ENCODE measurements at places on chromosomes 7 and 10.

DNA sequence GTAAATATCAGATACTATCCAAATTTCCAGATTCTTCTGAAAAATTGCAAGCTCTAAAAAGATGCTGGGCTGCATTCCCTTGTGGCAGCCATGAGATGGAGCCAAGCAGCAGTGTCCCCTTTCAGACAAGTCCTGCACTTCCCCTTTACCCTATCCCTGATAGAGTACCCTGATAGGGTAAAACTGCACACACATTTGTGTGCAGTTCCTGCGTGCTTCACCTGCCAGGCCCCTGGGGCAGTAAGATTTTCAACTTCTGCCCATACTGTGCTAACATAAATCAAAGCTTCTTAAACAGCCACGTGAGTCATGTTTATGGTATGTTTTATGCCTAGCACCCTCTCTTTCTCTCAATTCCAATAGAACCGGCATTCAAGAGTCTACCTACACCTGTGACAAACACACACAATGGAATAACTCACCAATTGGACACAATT lies 52.2 kb downstream of the IFIT5 start:
- no peak for DNase-seq

DNA sequence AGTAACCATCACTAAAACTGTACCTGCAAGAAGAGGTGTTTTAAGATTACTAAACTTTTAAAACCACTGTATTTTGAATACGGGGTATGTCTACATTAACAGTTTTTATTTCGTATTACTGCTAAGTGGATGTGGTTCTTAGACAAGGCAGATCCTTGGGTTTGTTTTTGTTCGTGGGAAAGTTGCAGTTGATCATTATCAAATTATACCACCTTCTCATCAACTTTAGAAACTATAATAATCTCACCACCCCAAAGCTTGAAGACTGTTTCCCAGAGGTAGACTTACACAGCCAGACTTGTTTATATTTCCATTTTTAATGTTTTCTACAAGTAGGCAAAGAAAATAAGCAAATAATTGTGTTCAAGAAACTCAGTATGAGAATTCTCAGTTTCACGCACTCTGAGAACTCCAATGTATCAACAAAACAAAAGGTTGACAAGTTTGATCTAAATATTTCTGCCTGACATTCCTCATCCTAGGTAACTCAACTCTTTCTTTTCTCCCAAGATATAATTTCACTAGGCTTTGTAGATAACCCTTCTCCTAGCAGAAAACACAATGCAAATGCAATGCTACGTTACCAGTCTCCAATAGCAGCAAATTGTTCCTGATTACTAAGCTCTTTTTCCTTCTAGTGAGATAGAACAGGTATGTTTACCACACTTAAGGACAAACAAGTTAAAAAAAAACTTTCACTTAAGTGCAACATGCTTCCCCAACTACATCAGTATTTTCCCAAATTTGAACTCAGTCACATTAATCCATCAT lies 36.0 kb downstream of the IGF2BP3 start:
- DNase-seq: no peak

DNA sequence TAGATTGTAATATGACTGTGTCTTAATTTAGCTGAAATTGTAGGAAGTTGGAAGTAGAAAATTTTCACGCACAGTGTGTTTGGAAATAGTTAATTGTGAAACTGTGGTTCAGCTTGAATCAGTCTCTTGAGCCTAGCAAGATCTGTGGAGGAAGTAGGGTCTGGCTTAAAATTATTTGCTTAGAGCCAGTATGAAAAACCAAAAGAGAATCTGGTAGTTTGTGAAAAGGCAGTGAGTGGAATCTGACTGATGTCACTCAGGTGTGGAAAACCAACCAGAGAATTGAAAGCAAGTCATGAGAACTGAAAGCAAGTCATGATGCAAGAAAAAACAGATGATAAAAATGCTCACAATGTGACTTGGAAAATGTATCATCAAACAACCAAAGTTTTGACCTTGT lies 11.5 kb downstream of the LIPJ start:
- DNase-seq: no peak

- DNase-seq: no peak
Observed at GRCh38 chr7:137399827-137400823, 56.6 kb upstream of the PTN start.

DNA sequence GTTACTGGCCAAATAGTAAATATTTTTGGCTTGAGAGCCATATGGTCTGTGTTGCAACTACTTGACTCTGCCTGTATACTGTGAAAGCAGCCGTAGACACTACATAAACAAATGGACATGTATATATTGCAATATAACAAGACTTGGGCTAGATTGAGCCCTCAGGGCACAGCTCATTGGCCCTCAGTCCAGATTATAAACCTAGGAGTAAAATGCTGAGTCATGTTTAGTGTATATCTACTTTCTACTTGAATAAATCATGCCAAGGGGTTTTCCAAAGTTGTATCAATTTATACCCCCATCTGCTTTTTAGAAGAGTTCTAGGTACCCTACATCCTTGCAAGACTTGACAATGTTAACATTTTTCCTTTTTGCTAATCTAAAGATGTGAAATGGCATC lies 27.4 kb upstream of the POU6F2 start:
- no peak for DNase-seq

DNA sequence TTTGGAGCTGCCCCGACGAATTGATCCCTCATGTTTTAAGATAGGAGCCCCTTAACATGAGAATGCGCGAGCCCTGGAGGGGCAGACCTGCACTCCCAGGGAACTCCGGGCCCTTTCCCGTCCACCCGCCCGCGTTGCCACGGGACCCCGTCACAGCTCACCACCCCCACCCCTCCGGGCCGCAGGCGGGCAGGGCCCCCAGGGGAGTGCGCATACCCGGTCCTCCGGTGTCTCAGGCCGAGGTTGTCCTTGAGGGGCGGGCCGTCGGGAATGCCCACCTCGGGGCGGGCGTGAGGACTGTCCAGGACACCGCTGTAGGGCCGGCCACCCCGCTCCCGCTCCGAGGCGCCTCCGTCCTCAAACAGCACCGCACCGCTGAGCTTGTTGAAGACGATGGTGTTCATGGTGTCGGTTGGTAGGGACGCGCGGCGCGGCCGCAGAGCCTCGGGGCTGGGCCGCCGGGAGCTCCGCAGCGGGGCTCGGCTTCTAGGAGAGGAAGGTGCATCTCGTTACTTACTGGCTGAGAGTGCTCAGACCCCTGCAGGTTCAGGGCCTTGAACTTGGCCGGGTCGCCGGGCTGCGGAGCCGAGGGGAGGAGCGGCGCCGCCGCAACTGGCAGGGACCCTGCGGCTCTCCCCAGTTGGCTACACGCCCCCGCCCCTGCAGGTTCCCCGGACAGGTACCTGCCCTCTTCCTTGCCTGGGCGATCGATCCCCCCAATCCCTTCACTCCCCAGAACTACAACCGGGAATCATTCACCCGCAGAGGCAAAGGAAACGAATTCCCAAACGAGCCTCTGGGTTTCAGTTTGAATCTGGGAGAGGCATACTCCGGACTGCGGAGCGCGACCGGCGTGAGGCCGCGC lies 2.4 kb downstream of the MKX start:
- DNase-seq: no peak

DNA sequence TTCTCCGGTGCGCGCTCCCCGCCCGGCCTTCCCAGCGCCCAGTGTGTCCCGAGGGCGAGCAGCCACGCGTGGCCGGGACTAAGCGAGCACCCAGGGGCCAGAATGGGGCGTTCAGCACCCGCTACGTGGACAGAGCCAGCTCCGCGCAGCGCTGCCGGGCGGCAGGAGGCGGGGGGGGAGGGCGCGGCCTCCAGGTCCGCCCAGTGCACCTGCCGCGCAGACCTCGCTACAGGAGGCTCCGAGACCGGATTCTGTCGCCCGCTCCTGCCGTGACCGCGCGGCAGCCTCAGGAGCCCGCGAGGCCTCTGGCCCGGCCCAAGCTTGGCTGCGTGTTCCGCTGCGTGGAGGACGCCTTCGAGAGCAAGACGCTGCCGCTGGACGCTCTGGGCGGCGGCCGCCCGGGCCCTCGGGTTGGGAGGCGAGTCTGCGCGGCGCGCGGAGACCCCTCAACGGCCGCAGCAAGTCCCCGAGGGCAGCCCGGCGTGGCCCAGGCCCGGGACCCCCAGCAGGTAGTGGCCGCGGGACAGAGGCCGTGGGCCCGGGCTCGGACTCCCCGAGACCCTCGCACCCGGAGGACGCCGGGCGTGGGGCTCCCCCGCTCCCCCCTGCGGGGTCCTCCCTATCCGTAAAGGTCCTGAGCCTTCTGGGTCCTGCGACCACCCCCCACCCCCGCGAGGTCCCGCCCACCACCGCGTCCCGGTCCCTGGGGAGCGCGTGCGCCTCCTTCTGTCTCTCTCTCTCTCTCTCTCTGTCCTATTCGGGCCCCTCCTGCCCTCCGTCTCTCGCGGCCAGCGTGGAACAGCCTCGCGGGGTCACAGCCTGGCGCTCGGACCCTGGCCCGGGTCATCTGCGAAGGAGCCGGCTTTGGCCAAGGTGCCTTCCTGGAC lies 904 bp upstream of the DPYSL4 start:
- no peak for DNase-seq

DNA sequence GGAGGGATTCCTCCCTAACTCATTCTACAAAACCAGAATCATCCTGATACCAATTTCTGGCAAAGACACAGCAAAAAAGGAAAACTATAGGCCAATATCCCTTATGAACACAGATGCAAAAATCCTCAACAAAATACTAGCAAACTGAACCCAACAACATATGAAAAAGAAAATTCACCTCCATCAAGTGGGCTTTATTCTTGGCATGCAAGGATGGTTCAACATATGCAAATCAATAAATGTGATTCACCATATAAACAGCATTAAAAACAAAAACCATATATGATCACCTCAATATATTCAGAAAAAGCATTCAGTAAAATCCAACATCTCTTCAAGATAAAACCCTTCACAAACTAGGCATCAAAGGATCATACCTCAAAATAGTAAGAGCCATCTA lies 23.5 kb downstream of the SNX13 start:
- no peak for DNase-seq

GRCh38 chr10:498760-499435 lies 190.6 kb downstream of the DIP2C start:
- no peak for DNase-seq

GRCh38 chr7:105298439-105298894 lies 90.3 kb downstream of the SRPK2 start:
- DNase-seq: no peak

- no peak for DNase-seq
Observed at GRCh38 chr7:87797395-87797794, 78.8 kb downstream of the SLC25A40 start.

DNA sequence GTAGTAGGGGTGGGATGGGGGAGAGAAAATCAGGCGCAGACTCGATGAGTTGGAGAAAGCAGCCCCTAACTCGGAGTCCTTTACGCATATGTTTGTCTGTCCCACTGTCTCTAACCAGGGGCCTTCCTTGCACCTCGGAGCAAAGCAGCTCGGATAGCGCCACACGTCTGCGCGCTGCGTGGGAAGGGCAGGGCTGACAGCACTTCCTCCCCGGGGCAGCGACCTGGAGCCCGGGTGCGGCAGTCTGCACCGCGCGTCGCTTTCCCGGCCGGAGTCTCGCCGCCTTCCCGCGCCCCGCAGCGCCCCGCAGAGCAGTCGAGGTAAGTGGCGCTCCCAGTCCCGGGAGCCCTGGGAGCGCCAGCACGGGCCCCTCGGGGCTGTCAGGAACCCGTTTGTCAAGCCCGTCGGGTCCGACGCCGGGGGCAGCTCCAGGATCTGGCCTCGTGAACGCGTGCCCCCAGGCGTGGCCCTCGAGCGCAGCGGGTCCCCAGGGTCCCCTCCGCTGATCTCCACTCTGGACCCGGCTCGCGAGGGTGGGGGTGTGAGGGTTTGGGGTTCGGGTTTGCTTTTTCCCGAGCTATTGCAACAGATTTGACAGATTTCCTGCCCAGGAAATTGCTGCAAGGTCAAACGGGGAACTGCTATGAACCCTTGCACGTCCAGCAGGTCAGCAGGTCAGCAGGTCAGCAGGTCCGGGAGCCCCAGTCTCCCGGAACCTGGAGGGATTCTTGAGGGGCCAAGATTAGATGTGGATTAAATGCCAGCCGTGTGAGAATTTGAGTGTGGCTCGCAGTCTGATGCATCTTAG lies 597 bp downstream of the APBB1IP start:
- no peak for DNase-seq

GRCh38 chr7:147251751-147252325 lies 1135.2 kb downstream of the CNTNAP2 start:
- no peak for DNase-seq

DNA sequence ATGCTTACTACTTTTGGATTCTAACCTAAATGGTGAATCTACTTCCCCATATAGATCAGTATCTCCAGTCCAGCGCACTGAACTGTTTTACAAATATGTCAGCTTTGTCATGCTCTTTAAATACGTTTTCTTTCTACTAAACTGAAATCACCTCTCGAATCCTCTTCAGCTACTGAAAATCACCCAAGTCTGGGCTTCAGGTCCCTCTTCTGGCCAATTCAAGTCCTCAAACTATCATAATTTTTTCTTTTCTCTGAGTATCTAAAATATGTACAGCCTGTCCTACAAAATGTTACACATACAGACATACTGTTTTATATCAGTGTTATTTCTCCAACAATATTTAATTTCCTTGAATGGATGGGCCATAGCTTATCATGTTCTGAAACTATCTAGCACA lies 84.2 kb downstream of the CACNA2D1 start:
- no peak for DNase-seq

DNA sequence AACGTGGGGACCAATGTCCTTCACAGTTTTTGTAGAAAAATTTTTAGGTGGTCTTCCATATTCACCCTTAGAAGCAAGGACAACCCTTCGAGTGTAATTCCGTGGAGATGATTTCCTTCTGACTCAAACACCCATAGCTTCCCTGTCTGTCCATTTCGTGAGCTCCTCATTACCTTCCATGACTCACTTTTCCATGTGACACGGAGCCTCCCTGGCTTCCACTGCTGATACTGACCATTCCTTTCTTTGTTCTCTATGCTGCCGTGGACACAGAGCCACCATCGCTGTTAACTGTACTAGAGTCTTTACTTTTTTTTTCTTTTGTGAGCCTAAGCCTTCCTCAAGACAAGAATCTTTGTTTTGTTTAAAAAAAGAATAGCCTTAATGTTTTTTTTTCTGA lies 12.5 kb upstream of the ARMS2 start:
- DNase-seq: no peak

DNA sequence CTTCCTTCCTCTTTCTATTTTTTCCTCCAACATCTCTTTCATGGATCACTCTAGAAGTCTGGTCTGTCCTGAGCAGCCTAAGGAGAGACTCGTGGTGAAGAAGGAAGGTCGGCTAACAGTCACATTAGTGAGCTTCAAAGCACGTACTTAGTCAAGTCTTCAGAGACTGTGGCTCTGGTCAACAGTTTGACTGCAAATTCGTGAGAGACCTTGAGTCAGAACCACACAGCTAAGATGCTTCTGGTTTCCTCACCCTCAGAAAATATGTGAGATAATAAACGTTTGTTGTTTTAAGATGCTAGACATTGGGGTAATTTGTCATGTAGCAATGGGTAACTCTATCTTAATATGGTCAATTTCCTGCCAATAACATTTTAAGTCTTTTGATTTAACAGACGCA lies 126.2 kb upstream of the LRRN3 start:
- DNase-seq: no peak
